ENCODE measurements at places on chromosomes 12 and 14.

- DNase-seq = no peak
These were observed 63.6 kb downstream of the TMCC3 start for GRCh38 chr12:94586589-94587259.

DNA sequence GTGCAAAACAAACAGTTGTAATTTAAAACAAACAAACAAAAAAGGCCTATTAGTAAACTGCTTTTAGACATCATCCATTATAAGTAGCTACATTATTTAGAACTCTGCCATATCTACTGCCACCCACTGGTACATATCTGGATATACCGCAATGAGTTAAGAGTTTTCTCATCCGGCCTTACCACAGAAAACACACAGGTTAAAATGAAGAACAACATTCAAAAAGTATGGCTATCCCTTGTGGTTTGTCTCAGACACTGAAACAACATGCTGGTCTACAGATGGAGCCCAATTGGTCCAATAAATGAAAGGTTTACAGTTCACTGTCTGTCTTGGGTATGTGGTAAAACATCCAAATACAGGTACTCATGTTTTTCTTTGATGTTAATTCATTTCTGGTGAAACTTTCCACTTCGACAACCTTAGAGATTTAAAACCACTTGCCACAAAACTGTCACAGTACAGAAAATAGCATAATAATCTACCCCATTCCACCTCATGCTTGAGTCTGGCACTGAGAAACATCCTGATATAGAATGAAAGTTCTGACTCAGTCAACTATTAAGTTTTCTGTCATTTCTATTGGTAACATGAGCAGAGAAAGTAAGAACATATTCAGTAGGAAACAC, 354.3 kb downstream of the CEP128 start:
- DNase-seq = no peak

DNA sequence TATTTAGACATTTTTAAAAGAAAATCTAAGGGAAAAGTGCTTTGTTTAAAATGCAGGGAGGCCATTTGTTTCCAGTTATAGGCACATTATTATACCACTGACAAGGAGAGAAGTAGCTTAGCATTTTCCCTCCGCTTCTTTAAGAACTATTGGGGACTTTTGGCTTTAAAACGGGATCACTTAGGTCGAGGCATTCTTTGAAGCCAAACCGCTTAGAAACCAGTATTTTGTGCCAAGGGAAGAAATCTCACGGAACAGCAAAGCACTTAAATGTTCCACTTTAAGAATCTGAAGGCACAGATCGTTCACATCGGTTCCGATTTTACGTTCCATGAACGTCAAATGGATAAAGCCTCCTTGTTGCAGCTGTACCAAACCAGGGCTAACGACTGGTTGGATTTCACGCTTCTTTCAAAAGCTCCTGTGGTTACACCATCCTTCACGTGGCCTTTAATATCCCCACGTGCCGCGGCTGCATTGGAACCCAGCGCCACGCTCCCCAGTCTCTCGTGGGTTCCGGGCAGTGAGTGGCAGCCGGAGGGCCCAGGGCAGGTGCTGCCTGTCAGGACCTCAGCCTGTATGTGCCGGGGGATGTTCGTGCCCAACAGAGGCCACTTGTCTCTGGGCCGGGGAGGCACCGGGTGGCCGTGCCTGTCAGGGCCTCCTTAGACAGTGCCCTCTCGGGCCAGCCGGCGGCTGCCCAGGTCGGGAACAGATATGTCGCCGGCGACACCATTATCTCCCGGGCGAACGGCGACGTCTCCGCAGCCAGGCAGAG, 195.4 kb downstream of the KIF26A start:
- no peak for DNase-seq

DNA sequence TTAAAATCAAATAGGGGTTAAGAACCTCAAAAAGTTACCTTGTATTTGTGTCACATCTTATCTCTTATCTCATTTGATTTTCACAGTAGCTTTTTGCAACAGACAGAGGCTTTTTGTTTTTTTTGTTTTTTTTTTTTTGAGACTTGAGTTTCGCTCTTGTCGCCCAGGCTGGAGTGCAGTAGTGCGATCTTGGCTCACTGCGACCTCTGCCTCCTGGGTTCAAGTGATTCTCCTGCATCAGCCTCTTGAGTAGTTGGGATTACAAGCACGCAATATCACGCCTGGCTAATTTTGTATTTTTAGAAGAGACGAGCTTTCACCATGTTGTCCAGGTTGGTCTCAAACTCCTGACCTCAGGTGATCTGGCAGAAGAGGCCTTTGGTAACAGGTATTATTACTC, 25.7 kb downstream of the RDH12 start:
- DNase-seq = no peak

- DNase-seq = no peak
These were observed 68.1 kb downstream of the BORCS5 start for GRCh38 chr12:12425001-12425400.

GRCh38 chr12:38809832-38810231, 95.6 kb downstream of the CPNE8 start:
- DNase-seq = no peak

DNA sequence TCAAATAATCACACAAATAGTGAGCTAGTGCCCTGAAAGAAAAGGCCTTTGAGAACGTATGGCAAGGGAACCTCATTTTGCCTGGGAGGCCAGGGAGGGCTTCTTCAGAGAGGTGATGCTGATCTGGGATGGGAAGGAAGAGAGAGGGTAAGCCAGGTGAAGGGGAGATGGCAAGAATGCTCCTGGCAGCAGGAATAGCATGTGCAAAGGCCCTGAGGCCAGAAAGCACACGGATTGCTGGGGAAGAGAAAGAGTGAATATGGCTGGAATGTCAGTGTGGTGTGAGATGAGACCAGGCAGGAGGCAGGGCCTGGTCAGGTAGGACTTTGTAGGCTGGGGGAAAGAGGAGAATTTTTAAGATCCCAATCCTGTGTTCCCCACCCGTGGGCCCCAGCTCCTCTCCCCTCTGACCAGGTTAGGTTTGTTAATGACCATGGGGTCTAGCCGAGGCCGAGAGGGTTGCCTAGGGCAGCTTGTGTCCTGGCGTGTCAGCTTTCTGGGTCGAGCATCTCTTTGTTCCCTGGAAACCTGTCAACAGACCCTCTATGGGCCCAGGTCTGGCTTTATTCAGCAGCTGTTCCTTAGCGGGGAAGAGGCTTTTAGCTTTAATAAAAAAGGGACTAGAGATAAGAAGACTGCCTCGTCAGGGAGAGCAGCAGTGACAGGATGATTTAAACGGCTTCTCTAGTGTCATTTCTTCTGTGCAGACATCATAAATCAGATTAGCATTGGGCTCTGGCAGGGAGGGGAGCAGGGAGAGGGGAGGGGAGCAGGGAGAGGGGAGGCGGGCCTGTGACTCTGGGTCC, 123.4 kb downstream of the ADCK1 start:
- no peak for DNase-seq

DNA sequence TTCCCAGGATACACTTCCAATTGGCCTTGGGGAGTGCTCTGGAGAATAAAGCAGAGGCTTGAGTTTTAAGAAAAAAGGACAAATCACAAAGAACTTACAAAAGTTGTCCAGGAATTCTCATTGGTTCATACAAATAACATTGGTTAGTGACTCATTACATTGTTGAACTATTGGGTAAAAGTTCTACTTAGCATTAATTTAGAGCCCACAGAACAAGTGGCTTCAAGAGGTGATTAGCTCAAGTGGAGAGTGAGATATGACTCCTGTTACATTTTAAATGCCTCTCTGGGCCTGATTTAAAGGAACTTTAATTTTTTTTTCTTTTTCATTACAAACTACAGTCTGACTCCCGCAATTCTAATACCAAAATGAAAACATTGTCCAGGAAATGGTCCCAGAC, 72.9 kb downstream of the ASCL4 start:
- no peak for DNase-seq

GRCh38 chr14:47200740-47201139, 474.7 kb downstream of the MDGA2 start:
- DNase-seq = no peak

DNA sequence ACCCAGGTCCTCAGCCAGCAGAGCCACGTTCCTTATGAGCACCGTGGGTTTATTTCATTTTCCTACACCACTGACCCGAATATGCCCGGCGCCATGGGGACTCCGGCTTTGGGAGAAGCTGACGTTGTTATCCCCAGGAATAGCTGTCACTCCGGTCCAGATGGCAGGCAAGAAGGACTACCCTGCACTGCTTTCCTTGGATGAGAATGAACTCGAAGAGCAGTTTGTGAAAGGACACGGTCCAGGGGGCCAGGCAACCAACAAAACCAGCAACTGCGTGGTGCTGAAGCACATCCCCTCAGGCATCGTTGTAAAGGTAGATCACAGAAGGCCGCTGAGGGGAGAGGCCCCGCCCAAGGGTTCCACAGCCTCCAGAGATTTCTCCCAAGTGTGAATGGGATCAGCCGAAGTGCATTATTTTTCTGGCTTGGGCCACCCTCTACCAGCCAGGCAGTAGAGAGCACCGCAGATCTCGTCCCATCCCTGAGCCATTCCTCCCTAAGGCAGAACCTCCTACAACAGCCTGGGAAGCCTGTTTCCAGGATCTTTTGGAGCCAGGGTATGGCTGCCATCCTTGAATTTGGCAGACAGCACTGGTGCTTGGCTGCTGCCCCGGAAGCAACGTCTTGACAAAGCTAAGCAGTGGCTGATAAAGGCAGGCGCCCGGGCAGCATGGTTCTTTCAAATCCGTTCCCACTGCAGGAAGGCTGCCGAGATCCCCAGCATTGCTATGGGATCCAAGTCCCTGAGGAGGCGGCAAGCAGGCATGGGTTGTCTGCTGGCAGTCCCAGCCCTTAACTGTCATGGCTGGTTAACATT, 17.8 kb downstream of the CDK2AP1 start:
- no peak for DNase-seq

GRCh38 chr12:28933864-28934527, 215.1 kb upstream of the FAR2 start:
- DNase-seq = no peak

DNA sequence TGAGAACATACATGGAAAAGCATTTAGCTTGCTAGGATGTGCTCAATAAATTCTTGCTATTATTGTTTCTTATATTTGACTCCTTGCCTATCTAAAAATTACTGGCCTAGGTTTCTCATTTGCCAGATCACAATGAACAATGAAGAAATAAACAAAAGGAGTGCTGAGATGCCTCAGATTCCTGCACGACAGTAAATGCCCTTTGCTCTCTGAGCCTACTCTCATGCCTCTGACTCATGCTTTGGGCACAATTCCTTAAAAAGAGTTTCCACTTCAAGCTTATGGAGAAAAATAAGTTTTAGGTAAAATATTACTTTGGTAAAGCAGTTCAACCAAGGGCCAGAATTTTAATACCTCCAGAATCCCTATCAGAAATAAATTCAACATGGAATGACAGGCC, 30.9 kb downstream of the GRIN2B start:
- DNase-seq = no peak

DNA sequence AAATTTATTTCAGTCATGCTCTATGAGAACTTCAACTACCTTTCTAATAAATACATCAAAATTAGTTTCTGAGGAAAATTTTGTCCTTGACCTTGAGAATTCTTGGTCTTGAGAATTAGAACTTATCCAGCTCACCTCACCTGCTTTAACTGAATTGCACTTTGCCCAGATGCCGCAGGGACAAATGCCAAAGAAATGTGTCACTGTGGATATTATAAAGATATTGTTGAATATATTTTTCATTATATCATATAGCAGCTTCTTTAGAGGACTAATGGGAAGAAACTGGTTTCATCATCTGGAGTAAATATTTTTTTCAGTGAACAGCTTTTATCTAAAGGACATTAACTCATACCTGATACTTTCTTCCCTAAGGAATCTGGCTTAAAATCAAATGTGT, 54.1 kb downstream of the LRP6 start:
- DNase-seq = no peak

DNA sequence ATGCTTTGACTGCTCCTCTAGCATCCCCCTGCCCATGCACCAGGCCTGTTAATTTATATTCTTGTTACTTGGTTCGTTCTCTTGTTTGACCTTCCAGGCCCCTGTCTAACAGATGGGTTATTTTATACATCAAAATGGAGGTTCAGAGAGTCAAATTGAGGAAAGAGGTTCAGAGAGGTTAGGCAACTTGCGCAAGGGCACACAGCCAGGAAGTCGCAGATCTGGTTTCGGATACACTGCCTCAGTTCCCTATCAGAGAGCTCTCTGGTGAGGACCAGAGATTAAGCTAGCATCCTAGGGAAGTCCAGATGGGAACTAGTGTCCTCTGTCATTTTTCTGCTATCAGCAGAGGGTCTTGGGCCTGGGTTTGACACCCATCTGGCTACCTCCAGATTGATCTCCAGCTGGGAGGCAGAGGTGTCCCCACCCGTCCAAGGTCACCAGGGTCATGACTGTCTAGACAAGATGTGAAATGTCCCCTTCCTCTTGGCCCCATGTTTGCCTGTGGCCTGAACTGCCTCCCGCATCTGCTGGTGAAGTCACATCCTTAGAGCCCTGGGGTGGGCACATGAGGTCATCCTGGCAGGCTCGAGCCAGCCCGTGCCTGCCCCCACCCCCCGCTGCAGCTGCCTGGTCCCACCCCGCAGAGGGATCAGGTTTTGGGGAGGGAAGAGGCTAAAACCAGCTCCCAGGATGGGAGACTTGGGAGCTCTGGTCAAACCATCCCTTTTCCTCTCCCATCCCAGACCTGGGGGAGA, 84.3 kb upstream of the NCOR2 start:
- DNase-seq = no peak

GRCh38 chr14:20680843-20681347, 3.5 kb upstream of the RNASE4 start:
- DNase-seq = no peak

GRCh38 chr12:7241404-7242005, 52.0 kb downstream of the PEX5 start:
- DNase-seq = no peak

- DNase-seq = no peak
These were observed 12.8 kb downstream of the FBLN5 start for GRCh38 chr14:91934554-91935285.

GRCh38 chr14:94021416-94022157, 4.6 kb upstream of the OTUB2 start:
- DNase-seq = no peak

DNA sequence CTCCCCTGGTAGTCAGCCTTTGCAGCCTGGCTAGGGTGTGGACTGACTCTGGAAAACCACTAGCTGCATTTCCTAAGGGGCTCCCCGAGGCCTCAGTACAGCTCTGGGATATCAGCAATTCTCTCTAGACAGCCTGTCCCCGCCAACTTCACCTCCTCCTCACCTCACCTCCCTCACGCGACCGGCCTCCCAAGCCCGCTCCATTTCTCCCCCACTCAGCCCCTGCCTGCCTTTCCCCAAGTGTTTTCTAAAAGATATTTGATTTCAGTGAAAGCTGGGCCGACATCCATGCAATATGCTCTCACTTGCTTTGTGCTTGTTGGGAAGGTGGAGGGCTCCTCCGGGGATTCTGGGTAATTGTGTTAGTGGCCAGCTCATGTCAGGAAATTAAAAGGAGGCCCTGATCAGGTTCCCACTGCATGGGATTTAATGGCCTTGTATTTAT, 91.8 kb downstream of the ESRRB start:
- DNase-seq = no peak

DNA sequence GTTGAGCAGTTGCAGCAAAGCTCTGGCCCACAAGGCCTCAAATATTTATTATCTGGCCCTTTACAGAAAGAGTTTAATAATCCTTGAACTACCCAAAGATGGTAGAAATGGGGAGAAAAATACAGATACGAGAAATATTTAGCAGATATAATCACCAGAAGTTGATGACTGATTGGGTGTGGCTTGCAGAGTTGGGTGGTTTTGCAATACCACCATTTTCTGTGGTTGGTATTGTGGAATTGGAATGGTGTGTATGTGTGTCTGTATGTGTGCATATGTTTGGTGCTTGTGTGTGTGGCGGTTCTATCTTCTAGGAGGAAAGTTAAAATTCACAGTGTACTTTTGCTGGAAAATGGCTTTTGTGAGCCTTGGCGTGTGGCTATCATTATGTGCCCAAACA, 85.4 kb upstream of the MANSC4 start:
- no peak for DNase-seq

GRCh38 chr12:110289044-110289710, 8.1 kb downstream of the ATP2A2 start:
- DNase-seq = no peak

Data from mesothelial cell of epicardium (in vitro differentiated cells).